ENCODE measurements at places on chromosomes 16 and 17. TPM values are rescaled to one million over a fixed set of nuclear protein-coding genes. Genes with fewer than 3 reads are reported as not detected.

The FOXN1 gene
- under 0.01 TPM for total RNA-seq

The EVPL gene
- total RNA-seq = 0.12 TPM

The ITGB4 gene
- under 0.01 TPM for total RNA-seq

The TSPAN10 gene
- 1.3 TPM for total RNA-seq

The ZNF205 gene
- total RNA-seq = 24.1 TPM

The DNASE1L2 gene
- total RNA-seq = 0.87 TPM

The CCL17 gene
- total RNA-seq = not detected

The TBC1D28 gene
- total RNA-seq = not detected

The KRTAP4-12 gene
- total RNA-seq = not detected

The KRT36 gene
- 0.12 TPM for total RNA-seq

The SLC5A10 gene
- total RNA-seq = not detected

The NEUROD2 gene
- total RNA-seq = not detected

The C16orf82 gene
- not detected for total RNA-seq

The SMIM5 gene
- not detected for total RNA-seq

The CMTM2 gene
- not detected for total RNA-seq

The TMEM92 gene
- total RNA-seq = not detected

The DBNDD1 gene
- total RNA-seq = 1.4 TPM

The HSD17B2 gene
- total RNA-seq = not detected

All from uterine smooth muscle cell (primary cell).